ENCODE measurements at places on chromosomes 6 and 20.
A peak's percentile ranks its signal among the peaks of the same experiment; 100 is the strongest.

GRCh38 chr20:42895020-42895419 is 294.7 kb downstream of the PTPRT start:
- DNase-seq = no peak

DNA sequence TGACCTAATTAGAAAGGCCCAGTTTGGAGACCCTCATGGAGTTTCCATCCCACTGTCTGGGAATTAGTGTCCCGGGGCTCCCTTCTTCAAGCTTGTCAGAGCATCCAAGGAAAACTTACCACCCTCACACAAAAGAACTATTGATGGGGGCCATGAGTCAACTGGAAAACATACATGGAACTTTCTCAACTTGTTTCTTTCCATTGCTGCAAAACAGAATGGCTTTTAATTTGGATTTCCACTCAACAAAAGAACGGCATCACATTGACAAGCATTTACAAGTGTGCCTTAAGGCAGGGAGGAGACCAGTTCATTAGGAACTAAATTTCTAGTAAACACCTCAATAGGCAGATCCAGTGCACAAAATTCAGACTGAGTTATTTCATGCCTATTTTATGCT is 289.1 kb upstream of the PREP start:
- no peak for DNase-seq

DNA sequence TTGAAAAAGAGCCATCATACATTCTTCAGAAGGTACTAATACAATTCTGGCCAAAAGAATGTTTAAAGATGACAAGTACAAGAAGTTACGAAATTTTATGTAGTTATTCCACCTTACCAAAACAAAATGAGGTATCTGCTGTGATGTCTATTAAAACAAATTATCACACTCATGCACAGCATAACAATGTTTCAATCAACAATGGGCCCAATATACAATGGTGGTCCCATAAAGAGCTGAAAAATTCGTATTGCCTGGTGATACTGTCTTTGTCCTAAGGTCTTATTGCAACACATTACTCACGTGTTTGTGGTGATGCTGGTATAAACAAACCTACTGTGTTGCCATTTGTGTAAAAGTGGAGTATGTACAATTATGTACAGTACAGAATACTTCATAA is 3.6 kb upstream of the NUP153 start:
- no peak for DNase-seq

DNA sequence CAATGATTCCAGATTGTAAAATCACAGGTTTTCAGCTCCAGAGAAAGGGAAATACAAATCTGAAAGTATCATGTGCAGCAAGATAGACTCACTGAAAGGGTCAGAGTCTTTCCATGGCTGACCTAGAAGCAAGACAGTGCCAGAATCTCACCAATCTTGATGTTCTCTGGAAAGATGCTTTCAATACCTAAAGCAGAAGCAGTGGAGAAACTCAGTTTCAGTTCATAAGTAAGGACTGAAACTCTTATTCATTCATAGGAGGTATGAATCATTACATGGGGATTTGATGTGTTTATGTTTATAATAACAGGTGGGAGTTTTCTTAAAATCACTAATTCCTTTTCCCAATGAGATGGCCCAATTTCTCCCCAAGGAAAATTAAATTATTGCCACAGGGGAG is 42.5 kb downstream of the SLC2A12 start:
- no peak for DNase-seq

DNA sequence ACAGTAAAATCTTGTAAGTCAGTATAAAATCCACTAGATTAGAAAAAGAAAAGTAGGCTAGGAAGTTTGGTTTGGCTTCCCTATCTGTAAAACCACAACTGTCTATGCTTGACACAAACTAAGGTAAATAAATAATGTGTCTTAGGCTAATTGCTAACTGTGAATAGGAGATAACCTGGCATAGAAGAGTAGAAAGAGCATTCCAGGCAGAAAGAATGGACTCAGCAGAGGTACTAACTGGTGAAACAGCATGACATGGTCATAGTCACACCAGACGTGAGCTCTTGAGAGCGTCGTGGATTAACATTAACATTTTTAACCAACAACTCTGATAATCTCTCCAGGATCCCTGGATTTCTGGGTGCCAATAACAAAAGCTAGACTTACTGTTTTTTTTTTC is 8.7 kb upstream of the WTAP start:
- DNase-seq = no peak

DNA sequence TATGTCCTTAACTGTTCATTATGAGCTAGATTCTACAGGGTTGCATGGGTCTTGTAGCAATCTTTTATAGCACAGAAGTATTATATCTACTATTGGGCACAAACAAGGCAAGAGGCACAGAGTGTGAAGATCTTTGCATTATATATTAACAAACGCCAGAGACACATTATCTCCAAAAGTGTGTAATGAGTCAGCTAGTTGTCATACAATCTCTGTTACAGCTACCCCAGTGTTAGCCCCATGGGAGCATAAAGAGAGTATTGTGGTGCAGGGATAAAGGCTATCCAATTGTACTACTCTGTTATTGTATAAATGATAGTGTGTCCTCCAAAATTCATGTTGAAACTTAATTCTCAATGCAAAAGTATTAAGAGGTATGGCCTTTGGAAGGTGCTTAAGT is 148.4 kb upstream of the RIMS1 start:
- no peak for DNase-seq

GRCh38 chr6:35501784-35502183 is 4.9 kb upstream of the TEAD3 start:
- no peak for DNase-seq

- no peak for DNase-seq
Measured at GRCh38 chr6:32551410-32551809, 21.3 kb upstream of the HLA-DRB5 start.

DNA sequence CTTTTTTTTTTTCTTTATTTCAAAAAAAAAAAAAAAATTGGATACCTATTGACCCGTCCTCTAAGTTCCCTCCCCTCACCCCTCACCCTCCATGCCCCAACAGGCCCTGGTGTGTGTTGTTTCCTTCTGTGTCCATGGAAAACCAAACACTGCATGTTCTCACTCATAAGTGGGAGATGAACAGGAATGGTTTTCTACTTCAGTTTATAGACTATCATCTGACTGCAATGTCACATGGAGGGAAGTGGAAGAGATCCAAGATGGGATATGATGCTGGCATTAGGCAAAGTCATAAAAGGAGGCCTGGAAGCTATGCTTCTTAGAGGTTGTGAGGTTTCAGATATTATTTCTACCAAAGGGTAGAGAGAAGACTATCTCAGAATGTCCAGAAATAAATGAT is 237.5 kb downstream of the MAFB start:
- no peak for DNase-seq

GRCh38 chr6:30793521-30794194 is 49.3 kb upstream of the IER3 start:
- DNase-seq = no peak

- no peak for DNase-seq
Measured at GRCh38 chr6:146286961-146287360, 256.7 kb upstream of the RAB32 start.

GRCh38 chr20:5469111-5469510 is 152.4 kb upstream of the PROKR2 start:
- no peak for DNase-seq

- DNase-seq = no peak
Measured at GRCh38 chr6:139644821-139645220, 270.4 kb upstream of the CITED2 start.

GRCh38 chr6:129350278-129350677 is 359.7 kb downstream of the ARHGAP18 start:
- no peak for DNase-seq

DNA sequence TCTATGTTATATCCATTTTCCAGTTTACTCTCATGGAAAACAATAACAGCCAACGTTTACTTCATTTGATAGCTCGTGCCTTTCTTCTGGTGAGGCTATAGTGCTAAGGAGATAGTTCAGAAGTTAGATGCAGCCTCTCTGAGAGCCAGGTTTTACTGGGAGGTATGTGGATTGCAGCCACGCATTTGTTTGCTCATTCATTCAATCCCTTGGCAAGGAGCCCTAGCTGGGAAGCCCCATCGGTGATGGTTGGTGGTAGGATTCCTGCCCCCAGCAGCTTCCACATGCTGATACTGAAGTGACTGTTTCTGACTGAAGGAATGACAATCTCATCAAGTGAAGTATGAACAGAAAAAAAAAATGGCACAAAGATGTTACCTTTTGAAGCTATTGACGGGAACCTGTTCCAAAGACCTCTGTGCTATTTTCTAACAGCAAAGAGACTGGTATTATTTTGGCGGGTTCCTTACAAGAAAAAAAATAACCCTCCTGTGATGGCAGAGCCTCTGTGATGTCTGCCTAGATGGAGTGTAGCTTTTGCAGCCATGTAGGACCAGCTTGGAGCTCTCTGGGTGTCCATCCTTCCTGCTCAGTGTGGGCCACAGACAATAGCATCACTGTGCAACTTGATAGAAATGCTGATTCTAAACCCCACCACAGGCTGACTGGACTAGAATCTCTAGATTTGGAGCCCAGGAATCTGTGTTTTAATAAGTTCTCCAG is 30.6 kb downstream of the SNAP25 start:
- no peak for DNase-seq

DNA sequence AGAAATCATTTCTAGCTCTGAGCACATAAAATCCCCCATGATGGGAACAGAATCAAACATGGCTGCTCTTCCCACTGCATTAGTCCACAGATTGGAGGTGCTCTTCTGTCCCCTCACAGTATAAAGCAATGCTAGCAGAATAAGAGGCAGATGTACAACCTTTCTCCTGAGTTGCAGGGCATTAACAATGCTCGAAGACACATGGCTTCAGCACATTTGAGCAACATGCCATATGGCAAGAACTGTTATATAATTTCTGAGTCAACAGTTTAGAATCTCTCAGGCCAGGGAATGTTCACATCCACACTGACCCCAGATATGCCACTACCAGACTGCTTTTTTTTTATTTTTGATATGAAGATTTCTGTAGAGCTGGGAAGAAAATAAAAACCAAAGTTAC is 119.6 kb downstream of the KIF13A start:
- DNase-seq = no peak

GRCh38 chr20:61872371-61872900 is 193.2 kb downstream of the TAF4 start:
- no peak for DNase-seq

- no peak for DNase-seq
Measured at GRCh38 chr20:57883761-57884160, 173.9 kb upstream of the PMEPA1 start.

GRCh38 chr6:11500008-11500407 is 37.5 kb upstream of the TMEM170B start:
- DNase-seq = no peak

- DNase-seq = no peak
Measured at GRCh38 chr6:40791004-40791403, 203.8 kb upstream of the LRFN2 start.

- DNase-seq = no peak
Measured at GRCh38 chr20:44264287-44264686, 17.2 kb downstream of the GDAP1L1 start.

GRCh38 chr6:41780551-41781365 is at the start of gene PRICKLE4:
PRICKLE4 (plus strand) TSS chr6:41780782; CDS start chr6:41783474, 2,692 bp downstream.
- DNase-seq = peak; percentile 41

GRCh38 chr20:45933266-45934045 is 1.0 kb upstream of the PCIF1 start:
- DNase-seq = peak; percentile 88

- no peak for DNase-seq
Measured at GRCh38 chr6:25229671-25230321, 49.4 kb upstream of the CARMIL1 start.

All from HuH-7.5 (cell line).